NCI-H1436 treated with DMSO at 0.1 percent for 48 hours (cell line): ENCODE measurements at places on chromosomes 6 and 20.

DNA sequence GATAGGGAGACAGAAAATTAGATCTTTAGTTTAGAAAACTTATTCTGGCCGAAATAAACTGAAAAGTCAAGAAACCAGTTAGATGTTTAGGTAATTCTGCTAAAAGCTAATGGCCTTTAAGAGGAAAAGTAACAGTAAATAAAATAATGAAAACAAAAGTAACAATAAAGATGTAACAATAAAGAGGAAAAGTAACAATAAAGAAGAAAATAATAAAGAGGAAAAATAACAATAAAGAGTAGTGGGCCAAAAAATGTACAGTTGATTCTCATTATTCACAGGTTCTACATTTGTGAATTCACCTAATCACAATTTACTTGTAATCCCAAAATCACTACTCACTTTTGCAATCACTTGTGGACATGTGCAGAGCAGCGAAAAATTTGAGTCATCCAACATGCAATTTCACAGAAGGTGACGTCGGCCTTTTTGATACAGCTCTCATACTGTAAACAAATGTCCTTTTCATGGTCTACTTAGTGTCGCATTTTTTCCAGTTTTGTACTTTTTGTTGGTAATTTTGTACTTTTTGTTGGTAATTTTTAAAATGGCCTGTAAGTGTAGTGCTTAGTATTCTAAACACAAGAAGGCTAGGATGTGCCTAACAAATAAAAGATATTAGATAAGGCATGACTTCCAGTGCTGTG is 24.0 kb downstream of the HBS1L start:
- no peak for DNase-seq

DNA sequence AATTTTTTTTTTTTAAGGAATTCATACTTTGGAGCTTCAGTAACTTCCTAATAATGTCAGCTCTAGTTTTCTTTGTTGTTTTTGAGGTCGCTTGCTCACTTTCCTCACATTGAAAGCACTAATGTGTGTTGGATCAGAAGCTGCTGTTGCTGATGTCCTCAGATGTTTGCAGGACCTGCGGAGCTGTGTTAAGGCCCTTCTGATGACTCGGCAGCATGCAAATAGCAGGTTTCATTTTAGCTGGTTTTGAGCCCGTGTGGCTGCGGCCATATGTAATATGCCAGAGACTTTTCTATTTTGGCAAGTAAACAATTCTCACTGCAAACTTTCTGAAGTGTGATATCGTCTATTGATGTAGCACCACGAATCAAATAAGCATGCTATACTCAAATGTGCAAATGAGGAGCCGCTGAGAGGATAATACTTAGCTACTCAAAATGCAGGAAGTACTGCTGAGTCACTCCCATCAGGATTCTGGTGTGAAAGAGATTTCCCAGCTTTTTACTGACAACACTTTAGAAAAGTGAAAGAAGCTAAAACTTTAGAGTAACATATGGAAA is 187.8 kb downstream of the SASH1 start:
- DNase-seq: no peak

- DNase-seq: no peak
Measured at GRCh38 chr6:40286721-40287120, 300.4 kb downstream of the LRFN2 start.

DNA sequence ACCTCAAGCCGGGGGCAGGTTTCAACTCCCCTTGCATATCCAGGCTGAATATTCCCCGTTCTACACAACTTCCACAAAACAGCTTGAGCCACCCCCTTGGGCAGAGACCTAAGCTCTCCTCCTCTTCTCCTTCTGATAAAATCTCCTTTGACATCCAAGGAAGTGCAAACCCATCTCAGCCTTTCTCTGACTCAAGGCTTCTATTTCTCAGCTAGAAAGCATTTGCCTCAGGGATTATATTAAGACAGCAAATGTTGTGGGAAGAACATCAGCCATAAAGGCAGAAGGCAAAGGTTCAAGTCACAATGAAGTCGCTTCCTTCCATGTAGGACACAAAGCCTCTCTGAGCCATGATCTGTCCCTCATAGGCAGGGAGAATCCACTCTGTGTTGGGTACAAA is 386.6 kb upstream of the ARID1B start:
- no peak for DNase-seq

DNA sequence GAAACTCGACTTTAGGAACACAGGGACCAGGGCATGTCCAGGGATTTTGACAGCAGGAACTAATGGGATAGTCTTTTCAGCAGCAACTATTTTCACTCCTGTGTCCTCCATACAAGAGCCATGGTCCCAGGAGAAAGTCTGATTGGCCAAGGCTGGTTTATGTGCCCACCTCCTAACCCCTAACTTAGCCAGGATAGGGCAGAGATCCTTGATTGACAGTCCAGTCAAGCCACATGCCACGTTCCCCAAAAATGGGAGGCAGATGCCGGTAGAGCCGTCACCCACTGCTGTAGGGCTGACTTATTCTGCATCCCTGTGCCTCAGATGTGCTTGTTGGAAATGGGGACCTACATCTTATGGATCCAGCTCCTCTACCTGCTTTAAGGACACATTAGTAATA is 22.3 kb downstream of the SLC2A10 start:
- DNase-seq: no peak

GRCh38 chr6:33882154-33882553 is 78.4 kb upstream of the MLN start:
- DNase-seq: no peak

DNA sequence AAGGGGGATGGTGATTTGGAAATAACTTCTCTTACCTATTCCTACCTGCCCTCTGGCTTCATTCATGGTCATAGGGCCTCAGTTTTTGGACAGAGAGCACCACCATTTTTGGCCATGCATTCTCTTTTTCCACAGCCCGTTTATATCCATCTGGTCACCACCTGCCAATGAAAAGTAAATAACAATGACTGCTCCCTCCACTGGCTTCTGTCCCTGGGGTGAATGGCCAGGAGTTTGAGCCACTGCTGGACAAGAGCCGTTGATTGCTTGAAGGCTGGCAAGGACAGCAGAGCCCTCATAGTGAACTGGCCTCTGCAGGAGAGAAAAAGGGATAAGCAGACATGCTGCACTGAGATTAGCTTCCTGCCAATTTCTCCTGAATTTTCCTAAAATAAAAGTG is 261.8 kb downstream of the ADGB start:
- DNase-seq: no peak

- DNase-seq: no peak
Measured at GRCh38 chr20:50692552-50692933, 1.2 kb upstream of the RIPOR3 start.

DNA sequence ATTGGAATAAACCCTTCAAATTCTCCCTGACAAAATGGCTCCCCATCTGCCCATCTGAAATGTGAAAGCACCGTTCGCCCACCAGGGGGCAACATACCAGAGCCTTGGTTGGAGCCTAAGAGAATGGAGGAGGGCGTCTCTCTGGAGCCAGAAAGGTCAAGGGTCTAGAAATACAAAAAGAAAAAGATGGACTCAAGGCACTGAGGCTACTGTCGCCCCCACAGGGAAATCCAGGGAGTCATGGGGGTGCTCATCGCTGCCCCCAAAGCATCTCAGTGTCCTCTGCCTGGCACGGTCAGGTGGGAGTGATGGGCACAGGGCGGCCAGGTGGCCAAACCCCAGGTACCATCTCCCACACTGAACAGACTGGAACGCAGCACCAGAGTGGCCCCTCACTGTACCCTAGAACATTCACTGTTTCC is 136.3 kb downstream of the ZMYND8 start:
- DNase-seq: no peak

DNA sequence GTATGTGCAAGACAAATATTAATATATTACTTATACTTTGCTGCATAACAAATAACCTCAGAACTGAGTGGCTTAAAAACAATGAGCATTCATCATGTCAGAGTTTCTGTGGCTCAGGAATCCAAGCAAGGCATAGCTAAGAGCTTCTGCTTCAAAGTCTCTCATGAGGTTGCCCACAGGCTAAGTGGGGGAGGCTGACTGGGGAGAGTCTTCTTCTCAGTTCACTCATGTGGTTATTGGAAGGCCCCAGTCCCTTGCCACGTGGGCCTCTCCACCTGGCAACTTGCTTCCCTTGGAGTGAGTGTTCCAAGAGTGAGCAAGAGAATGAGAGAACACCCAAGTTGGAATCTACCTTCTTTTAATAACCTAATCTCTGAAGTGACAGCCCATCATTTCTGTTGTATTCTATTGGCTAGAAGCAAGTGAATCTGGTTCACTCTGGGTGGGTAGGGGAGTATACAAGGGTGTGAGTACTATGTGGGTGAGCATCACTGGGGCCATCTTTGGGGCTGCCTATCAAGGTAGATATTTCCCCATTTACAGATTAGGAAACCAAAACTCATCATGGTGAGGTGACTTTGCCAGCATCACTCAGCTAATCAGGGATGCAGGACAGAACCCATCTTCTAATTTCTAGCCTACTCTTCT is 36.0 kb downstream of the DNAH8 start:
- no peak for DNase-seq

DNA sequence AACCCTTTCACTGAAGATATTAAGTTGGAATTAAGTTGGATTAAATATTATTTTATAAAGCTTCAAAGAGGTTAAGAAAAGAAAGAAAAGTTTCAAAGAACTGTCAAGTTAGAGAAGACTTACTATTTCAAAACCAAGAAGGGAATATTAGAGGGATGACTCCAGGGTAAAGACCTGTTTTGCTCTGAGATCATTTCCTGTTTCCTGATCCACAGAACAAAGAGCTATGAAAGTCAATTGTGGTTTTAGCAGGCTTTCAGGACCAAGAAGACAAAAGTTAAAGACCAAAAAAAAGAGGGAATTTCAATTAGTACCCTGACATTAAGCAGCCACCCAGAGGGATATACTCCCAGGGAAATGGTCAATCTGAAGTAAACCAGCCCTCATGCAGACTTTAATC is 19.4 kb downstream of the ESF1 start:
- no peak for DNase-seq

- DNase-seq: no peak
Measured at GRCh38 chr20:59780494-59781185, 152.8 kb downstream of the SYCP2 start.
